Hepatocyte (in vitro differentiated cells): ENCODE measurements at places on chromosomes 2 and 18. TPM values are rescaled to one million over a fixed set of nuclear protein-coding genes. Genes with fewer than 3 reads are reported as not detected.
A peak's percentile ranks its signal among the peaks of the same experiment; 100 is the strongest.

HAAO gene
- total RNA-seq = 18.1 and 22.0 TPM in 2 replicates

POTEI gene
- 1.9 and 2.9 TPM in 2 replicates for total RNA-seq

DNA sequence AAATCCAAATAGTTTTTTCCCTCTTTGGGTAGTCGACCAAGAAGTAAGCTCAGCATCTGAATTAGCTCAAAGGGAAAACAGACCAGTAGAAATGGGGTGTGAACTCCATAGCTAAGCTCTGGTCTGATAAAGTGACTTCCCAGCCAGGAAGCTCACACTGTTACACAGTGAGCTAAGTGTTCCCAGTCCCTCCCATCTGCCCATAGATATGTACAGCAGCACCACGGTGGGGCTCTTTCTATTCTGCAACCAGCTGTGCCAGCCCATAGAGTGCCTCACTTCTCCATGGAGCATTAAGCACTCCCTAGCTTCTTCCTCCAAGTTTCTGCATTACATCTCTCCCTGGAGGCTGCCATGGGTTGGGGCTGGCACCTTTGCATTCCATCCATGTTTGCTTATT is 27.6 kb upstream of the NEMP2 start:
- H3K27ac ChIP-seq = no peak overlapping the region
- H3K27me3 ChIP-seq = no peaks in the 10 kb centered on the region
- H3K36me3 ChIP-seq = no peaks in the 10 kb centered on the region
- DNase-seq = no peak
- H3K4me3 ChIP-seq = no peak overlapping the region
- H3K4me1 ChIP-seq = no peaks in the 10 kb centered on the region

GRCh38 chr2:120732506-120733237 is 3.0 kb upstream of the GLI2 start:
- H3K27me3 ChIP-seq = peaks cover 49% of the 10 kb centered on the region
- H3K36me3 ChIP-seq = no peaks in the 10 kb centered on the region
- DNase-seq = no peak
- peak overlapping the region; percentile 39 for H3K27ac ChIP-seq
